ENCODE measurements at places on chromosomes 16 and 17.

DNA sequence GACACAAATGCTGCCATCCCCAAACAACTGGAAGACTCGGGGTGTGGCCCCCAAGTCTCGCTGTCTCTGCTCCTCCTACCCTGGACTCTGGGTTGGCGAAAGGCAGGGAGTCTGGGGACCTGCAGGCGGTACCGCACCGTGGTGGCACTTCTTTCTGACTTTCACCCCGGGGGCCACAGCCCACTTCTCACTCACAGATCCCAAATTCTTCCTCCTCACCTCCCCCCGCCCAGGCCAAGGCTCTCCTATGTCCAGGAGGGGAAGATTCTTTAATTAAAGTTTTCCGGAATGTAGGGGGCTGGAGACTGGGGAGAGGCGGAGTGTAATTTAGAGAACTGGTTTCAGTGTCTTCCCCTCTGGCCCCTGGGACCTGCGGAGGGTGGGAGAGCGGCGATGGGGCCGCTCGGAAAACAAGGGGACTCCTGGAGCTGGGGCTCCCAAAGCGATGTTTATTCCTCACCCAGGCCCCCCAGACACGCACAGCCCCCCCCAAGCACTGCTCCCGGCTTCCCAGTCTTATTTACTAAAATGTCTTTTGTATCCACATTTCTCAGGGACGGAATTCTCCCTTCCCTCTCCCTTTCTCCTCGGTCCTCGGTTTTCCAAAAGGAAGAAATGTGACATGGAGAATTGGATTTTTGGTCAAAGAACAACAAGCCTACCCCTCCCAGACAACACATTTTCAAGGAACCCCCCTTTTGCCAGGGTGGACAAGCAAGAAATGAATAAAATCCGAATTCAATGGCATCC, 1.2 kb downstream of the WNT3 start:
- DNase-seq, result no peak

- no peak for DNase-seq
Measured at GRCh38 chr17:63976702-63977101, 4.0 kb upstream of the SCN4A start.

GRCh38 chr17:21289902-21290571, 5.5 kb downstream of the MAP2K3 start:
- DNase-seq, result no peak

- no peak for DNase-seq
Measured at GRCh38 chr17:65564793-65565192, 3.3 kb upstream of the AXIN2 start.

- DNase-seq, result no peak
Measured at GRCh38 chr17:44878627-44879221, 20.5 kb downstream of the EFTUD2 start.

DNA sequence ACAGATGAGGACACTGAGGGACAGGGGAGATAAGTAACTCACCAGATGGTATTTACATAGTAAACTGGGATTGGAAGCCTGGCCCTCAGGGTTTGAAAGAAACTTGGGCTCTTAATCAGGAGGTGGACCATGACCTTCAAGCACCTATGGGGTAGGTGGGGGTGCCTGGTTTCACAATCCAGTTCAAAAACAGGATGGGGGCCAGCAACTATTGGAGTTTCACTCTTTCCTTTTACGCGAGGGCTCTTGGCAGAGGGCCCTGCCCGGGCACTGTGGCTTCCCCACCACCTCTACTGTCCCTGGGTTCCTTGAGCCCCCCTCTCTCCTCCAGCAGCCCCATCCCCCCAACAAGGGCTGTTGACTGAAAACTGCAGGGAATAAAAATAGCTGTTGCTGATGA, 11.3 kb upstream of the PRR29 start:
- DNase-seq, result no peak

- no peak for DNase-seq
Measured at GRCh38 chr17:43545383-43545632, 832 bp downstream of the ETV4 start.

- DNase-seq, result no peak
Measured at GRCh38 chr16:11091021-11091785, 146.8 kb downstream of the CLEC16A start.

- no peak for DNase-seq
Measured at GRCh38 chr16:85276721-85277120, 164.4 kb upstream of the CIBAR2 start.

- DNase-seq, result no peak
Measured at GRCh38 chr16:48075398-48075797, 80.4 kb downstream of the ABCC12 start.

DNA sequence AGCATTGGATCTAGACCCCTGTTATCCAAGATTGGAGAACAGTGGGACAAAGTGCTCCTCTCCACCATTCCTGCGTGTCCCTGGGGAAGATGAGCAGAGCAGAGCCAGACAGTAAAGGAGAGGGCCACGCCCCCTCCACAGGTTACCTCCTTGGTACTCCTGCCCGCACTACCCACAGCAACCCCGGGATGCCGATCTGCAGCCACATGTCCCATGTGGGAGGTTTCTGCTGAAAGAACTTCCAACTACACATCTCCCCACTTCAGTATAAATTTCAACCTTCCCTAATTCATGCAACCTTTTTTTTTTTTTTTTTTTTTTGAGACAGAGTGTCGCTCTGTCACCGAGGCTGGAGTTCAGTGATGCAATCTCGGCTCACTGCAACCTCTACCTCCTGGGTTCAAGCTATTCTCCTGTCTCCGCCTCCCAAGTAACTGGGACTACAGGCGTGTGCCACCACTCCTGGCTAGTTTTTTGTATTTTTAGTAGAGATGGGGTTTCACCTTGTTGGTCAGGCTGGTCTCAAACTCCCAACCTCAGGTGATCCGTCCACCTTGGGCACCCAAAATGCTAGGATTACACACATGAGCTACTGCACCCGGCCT, 2.3 kb downstream of the RAB37 start:
- no peak for DNase-seq

GRCh38 chr17:50037321-50038107, 18.4 kb upstream of the ITGA3 start:
- no peak for DNase-seq

- no peak for DNase-seq
Measured at GRCh38 chr16:60821661-60822060, 1214.6 kb downstream of the CDH8 start.
